A549 treated with DMSO at 1 μM for 4 hours (cell line): ENCODE measurements at places on chromosomes 7 and 10. TPM values are rescaled to one million over a fixed set of nuclear protein-coding genes. Genes with fewer than 3 reads are reported as not detected.

TUBAL3 gene
- 0.30 to 0.52 TPM (median 0.33 TPM) in 5 replicates for total RNA-seq

EBF3 gene
- total RNA-seq, result 0.09 to 0.28 TPM (median 0.21 TPM) in 5 replicates

ACTR3C gene
- total RNA-seq, result not detected in 5 replicates

NPC1L1 gene
- 0.06 to 0.09 TPM (median 0.08 TPM) in 4 of 5 replicates, not detected in the other for total RNA-seq

PNLIPRP3 gene
- 0.03 TPM in 1 of 5 replicates, not detected in the others for total RNA-seq
